NCI-H510A (cell line): ENCODE measurements at places on chromosomes 7 and 10.

DNA sequence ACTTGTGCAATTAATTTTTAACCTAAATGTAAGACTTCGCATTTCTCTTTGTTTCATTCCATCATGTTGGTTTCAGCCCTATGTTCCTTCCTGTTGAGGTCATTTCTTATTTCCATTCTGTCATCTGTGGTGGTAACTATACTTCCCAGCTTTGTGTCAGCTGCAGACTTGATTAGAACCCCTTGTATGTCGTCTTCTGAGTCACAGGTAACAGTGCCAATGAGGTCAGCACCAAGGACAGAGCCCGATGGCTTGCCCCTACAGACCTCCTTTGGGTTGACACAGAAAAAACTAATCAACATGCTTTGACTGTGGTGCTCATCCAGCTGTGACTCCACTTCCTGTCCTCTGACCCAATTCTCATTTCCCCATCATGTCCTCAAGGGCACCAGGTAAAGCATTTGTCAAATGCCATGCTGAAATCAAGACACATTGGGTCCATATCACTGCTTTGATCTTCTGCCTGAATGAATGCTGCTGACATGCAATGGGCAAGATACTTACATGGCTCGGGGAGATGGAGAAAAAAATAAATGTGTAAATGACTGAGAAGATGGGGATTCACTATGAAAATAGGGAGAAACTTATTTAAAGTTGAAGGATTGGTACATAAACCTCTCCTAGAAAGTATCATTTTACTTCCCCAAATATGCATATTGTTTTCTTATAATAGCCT lies 25.6 kb upstream of the CRTAC1 start:
- DNase-seq: no peak

- DNase-seq: no peak
Measured at GRCh38 chr10:35422228-35422627, 85.9 kb downstream of the CCNY start.

DNA sequence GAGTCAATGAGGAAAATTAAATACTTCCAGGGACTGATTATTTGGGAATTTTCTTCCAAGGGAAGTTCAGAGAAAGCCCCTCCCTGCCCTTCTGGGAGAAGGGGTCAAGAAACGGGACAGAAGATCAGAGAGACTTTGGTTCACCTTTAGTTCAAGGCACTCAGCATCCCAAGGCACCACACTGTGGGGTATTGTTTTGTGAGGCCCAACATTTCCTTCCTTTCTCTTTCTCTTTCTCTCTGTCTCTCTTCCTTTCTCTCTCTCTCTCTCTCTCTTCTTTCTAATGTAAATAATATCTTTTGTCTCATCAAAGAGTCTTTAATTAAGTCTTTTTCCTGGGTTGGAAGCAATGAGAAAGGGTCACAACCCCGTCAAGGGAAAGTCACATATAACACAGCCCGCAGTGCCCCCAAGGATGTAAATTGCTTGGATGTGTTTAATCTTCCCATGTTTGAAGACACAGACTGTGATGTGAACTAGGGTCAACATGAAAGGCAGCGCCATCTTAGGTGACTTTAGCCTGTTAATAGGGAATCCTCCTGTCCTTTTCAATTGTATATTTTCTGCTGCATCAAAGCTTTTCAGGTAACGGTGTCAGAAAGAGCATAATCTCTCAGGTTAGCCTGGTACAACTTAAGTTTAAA lies 983.3 kb upstream of the C7orf33 start:
- DNase-seq: no peak

DNA sequence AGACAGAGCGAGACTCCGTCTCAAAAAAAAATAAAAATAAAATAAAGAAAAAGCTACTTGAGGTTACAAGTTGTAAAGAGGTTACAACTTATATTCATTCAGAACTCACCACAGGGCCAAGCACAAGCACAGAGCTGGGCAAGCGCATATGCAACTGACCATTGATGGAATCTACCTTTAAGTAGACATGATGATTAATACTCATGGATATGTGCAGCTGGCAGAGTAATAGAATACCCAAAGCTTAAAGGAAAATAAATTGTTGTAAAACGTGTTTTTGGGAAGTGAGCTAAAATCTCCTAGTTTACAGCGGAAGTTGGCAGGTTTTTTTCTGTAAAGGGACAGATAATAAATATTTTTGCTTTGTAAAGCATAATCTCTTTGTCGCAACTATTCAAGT lies 111.6 kb downstream of the TMEM168 start:
- DNase-seq: no peak

- DNase-seq: no peak
Measured at GRCh38 chr7:86499986-86500385, 143.7 kb upstream of the GRM3 start.

DNA sequence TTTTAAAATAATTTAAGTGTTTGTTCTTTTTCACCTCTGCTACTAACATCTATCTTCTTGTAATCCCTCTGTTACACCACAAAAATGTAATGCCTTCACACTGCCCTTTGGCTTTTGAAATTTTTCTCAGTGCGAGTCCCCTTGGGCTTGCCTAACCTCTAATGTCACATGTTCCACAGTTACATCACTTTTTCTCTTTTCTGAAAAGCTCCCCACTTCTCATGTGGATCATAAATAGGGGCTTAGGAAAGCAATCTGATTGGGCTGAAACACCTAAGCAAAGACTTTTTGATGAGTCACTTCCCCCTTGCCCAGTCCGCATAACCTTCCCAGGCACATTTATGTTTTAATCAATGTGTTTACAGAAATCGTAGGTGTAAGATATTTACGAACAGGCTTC lies 288.2 kb downstream of the IPMK start:
- no peak for DNase-seq

DNA sequence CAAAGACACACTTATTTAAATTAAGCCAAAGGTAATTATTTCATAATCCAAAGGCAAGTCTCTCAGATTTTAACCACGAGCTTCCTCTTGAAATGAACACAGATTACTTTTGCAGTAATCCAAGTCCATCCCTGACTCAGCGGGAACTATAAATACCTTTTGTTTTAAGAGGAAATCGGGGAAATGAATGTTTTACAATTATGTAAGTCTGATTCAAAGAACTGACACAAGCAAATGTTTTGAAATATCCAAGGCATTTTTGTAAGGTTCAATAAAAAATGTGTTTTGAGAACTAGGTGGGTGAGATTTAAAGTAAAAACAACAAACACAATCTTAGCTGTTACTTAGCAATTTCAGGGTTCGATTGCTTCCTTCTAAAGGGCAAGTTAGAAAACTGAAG lies 179.8 kb upstream of the ASAH2 start:
- no peak for DNase-seq

GRCh38 chr7:98467570-98468312 lies 66.9 kb upstream of the BAIAP2L1 start:
- DNase-seq: no peak

GRCh38 chr7:19442016-19442785 lies 266.6 kb downstream of the POLR1F start:
- no peak for DNase-seq

- DNase-seq: no peak
Measured at GRCh38 chr7:31049005-31049765, 2.9 kb upstream of the ADCYAP1R1 start.

GRCh38 chr7:83861-84632 lies 108.3 kb upstream of the FAM20C start:
- DNase-seq: no peak

DNA sequence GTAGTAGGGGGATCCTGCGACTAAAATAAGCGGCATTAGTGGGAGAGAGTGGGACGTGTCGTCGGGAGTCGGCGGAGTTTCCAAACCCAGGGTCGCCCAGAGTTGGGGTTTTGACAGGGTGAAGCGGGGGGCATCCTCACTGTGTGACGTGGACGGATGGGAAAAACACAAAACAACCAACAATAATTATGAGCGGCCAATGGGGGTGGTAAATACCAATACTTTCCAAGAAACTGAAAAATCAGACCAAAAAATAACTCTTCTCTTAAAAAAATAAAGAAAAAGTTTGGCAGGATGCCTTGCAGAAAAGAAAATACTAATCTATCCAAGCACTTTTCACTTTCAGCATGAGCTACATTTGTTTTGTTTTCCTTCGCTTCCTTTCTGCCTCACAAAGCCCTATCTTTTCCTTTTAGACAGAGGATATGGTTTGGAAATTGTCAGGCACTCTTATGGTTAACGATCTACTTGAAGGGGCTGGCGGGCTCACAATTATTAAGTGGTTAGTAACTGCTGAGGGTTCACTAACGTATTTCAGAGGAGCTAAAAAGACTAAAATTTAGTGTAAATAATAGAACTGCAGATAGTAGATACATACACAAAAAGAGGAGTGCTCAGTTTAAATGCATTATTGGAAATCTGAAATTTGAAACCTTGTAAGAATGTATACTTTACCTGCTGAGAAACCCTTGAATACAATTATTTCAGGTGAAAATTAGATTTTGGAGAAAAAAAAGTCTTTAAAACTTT lies 802 bp upstream of the CDK6 start:
- DNase-seq: no peak

DNA sequence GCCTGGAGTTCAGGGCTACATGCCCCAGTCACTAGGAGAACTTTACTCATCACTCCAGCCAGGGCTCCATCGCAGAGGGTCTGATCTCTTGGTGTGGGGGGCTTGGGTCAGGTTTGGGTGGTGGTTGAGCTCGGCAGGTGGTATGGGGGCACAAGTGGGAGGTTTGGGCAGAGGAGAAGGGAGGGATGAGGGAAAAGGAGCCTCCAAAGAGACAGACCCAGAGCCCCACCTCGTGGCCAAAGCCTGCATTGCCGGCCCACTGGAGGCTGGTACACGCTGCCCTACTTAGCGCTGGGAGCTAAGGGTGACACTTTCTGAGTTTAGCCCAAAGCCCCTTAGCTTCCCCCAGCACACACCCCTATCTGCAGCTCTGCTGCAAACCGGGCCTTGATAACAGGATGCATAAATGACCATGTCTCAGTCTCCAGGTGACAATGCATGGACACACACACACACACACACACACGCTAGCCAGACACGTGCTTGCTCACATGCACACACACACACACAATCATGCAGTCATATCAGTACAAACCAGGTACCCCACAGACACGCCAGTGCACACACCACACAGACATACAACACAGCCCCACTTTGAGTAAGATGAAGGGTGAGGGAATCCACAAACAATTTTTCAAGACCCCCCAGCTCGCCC lies 14.7 kb downstream of the LZTS2 start:
- DNase-seq: no peak

- DNase-seq: no peak
Measured at GRCh38 chr10:122780391-122780790, 65.3 kb downstream of the CUZD1 start.

- DNase-seq: no peak
Measured at GRCh38 chr10:77925795-77926565, 575 bp downstream of the DLG5 start.

GRCh38 chr7:107002529-107002998 lies 41.9 kb upstream of the PRKAR2B start:
- DNase-seq: no peak

DNA sequence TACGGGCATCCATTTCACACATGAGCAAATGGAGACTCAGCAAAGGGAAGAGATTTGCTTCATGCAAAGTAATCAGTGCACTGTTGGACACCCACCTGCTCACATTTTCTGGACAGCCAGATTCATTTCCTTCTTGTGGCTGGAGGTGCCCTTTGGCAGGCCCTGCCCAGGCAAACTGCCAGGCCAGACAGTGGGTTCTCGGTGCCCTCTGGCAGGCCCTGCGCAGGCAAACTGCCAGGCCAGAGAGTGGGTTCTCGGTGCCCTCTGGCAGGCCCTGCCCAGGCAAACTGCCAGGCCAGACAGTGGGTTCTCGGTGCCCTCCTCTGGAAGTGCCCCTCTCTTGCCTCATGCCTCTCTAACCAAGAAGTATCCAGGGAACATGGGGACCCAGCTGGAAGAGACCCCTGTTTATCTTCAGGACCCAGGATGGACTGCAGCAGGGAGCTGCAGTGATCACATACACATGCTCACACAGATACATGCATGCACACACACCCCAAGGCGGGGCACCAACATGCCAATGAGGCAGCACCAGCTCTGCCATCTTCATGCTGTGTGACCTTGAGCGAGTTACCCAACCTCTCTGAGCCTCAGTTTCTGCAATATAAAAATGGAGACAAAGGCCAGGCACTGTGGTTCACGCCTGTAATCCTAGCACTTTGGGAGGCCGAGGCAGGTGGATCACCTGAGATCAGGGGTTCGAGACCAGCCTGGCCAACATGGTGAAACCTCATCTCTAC lies 67.1 kb downstream of the OAT start:
- DNase-seq: no peak

GRCh38 chr10:116259638-116260037 lies 13.4 kb downstream of the GFRA1 start:
- no peak for DNase-seq

DNA sequence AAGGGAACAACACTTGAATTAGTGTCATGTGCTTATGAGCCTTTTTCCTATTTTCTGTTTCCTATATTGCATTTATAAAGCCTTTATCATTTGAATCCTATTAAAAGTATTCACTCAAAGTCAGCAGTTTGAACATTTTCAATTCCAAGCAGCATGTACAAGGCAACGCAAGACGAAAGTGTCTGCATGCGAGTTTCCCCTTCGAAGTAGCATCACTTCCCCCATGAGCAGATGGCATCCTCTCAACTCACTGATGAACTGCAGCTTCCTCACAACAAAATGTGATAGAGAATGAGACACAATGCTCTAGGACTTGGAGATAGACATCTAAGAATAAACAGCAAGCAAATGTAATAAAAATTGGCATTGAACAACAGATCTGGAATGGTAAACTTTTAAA lies 270.7 kb downstream of the PRPF18 start:
- no peak for DNase-seq

GRCh38 chr7:155889636-155890511 lies 77.6 kb upstream of the SHH start:
- no peak for DNase-seq

GRCh38 chr7:3995187-3995586 lies 686.9 kb upstream of the FOXK1 start:
- no peak for DNase-seq

- no peak for DNase-seq
Measured at GRCh38 chr10:116121640-116122525, 151.1 kb downstream of the GFRA1 start.

- DNase-seq: no peak
Measured at GRCh38 chr7:135361788-135362187, 128.2 kb downstream of the STRA8 start.

DNA sequence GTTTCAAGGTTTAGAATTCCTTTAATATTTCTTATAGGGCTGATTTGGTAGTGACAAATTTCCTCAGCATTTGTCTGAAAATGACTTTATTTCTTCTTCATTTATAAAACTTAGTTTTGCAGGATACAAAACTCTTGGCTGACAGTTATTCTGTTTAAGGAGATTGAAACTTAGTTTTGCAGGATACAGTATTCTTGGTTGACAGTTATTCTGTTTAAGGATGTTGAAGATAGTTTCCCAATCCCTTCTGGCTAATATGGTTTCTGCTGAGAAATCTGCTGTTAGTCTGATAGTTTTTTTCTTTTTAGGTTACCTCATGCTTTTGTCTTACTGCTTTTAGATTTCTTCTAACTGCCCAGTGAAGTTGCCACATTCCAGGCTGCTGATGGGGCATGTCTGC lies 186.8 kb downstream of the ITGB1 start:
- no peak for DNase-seq
